Left cardiac atrium (tissue), 4 donors: ENCODE measurements at places on chromosomes 7 and 10. TPM values are rescaled to one million over a fixed set of nuclear protein-coding genes. Genes with fewer than 3 reads are reported as not detected.

CDH23 gene
- 4.7 TPM for total RNA-seq

KIF11 gene
- 0.39 TPM for total RNA-seq

NME8 gene
- total RNA-seq = not detected

ACTR3C gene
- 3.7 TPM for total RNA-seq

SEMA3C gene
- total RNA-seq = 37.4 TPM

MET gene
- 16.7 TPM for total RNA-seq

ARMC3 gene
- not detected for total RNA-seq

CPA4 gene
- 3.8 TPM for total RNA-seq

DKK1 gene
- not detected for total RNA-seq

DNAH11 gene
- 3.6 TPM for total RNA-seq

OPN4 gene
- total RNA-seq = 0.18 TPM

SRRT gene
- total RNA-seq = 87.0 TPM

CYP3A4 gene
- 0.34 TPM for total RNA-seq

TMEM213 gene
- total RNA-seq = not detected

ASB10 gene
- total RNA-seq = 12.8 TPM

ANXA8L1 gene
- 2.4 TPM for total RNA-seq

UBE3C gene
- total RNA-seq = 46.1 TPM

ASIC3 gene
- 4.2 TPM for total RNA-seq

SPACDR gene
- total RNA-seq = 0.38 TPM

MORN4 gene
- total RNA-seq = 8.3 TPM

PNLIP gene
- total RNA-seq = not detected

PTF1A gene
- total RNA-seq = not detected

FLNC gene
- 257 TPM for total RNA-seq

FOXI2 gene
- 0.29 TPM for total RNA-seq

FAM24B gene
- 1.4 TPM for total RNA-seq
